ENCODE measurements at places on chromosomes 6 and 20. TPM values are rescaled to one million over a fixed set of nuclear protein-coding genes. Genes with fewer than 3 reads are reported as not detected.

The CLDN20 gene
- total RNA-seq: not detected

DNA sequence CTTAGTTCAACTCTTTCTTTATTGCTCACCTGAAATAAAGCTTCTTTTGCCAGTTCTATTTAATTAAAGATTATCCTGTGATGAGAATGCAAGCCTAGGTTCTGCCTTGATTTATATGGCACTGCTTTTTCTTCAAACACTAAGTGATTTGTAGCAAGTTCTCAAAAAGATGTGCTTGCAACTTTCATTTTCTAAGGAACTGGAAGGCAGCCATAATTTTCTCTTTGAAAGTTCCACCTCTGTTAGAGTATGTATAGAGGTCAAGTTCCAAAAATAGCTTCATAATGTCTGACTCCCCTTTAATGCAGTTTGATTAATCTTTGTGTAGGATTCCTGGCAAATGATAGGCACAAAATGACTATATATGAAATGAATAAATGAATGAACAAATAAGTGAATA lies 528.3 kb upstream of the FLRT3 start:
- no peak for DNase-seq

DNA sequence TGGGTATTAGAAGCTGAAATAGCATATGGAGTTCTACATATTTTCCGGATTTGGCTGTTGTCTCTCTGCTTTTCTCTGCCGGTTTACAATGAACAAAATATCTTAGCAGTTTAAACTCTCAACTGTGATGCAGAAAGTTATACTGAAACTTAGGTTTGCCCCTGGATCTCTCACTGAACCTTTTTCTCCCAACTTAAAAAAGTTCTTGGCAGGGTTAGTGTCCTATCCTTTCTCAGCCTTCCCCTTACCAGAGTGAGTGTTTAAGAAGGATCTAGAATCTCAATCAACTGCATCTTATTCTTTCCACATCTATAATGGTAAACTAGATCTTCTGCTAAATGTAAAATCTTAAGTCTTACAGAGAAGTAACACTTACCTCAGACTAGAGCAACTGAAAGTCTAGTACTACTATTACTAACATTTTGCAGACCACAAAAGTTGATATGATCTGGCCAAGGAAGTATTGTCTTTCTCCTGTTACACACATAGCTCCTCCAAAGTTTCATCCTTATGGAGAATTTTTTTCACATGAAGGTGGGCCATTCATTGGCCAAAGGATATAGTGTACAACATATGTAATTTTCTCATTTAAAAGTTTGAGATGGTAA lies 392.3 kb upstream of the RUNX2 start:
- DNase-seq: no peak

GRCh38 chr20:61805365-61805764 lies 260.3 kb downstream of the TAF4 start:
- DNase-seq: no peak

The C20orf144 gene
- total RNA-seq: not detected

The SLC22A3 gene
- total RNA-seq: 8.5 TPM

- DNase-seq: no peak
Measured at GRCh38 chr6:121491576-121491975, 56.1 kb downstream of the GJA1 start.

DNA sequence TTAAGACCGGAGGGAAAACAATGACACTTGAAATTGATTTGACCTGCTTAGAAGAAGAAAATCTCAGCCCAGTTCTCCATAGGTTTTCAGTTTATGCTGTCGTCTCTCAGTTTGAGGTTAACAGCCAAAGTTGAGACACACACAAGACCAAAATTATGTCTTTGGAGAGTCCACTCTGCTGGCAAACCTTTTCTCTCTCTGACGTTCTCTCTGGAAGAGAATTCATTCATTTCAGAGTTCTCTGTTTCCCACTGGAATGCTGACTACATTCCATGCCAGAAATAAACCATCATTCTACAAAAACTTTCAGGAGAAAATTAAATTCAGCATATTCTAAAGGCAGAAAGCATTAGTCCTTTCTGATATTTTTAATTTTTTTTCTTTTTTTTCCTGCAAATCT lies 155.2 kb downstream of the TFAP2A start:
- DNase-seq: no peak
